ENCODE measurements at places on chromosomes 7 and 10. TPM values are rescaled to one million over a fixed set of nuclear protein-coding genes. Genes with fewer than 3 reads are reported as not detected.

PTPRE gene
- 28.7 TPM for total RNA-seq

PRR15 gene
- total RNA-seq: not detected

DKK1 gene
- total RNA-seq: 2.0 TPM

MKI67 gene
- 13.6 TPM for total RNA-seq

CALHM2 gene
- total RNA-seq: 4.9 TPM

RBM20 gene
- total RNA-seq: 0.91 TPM

ICA1 gene
- 18.3 TPM for total RNA-seq

EPO gene
- total RNA-seq: not detected

GARIN1A gene
- total RNA-seq: 1.9 TPM

TAS2R60 gene
- total RNA-seq: not detected

RPEL1 gene
- not detected for total RNA-seq

PLEKHA8 gene
- 32.5 TPM for total RNA-seq

PAOX gene
- total RNA-seq: 7.1 TPM

SAP25 gene
- total RNA-seq: not detected

SEPTIN7 gene
- total RNA-seq: 269 TPM

SCART1 gene
- 2.5 TPM for total RNA-seq

PITRM1 gene
- 53.3 TPM for total RNA-seq

MEOX2 gene
- total RNA-seq: 0.09 TPM

SMKR1 gene
- total RNA-seq: 2.2 TPM

ZPBP gene
- total RNA-seq: not detected

ZDHHC4 gene
- 39.4 TPM for total RNA-seq

SLC16A12 gene
- 2.4 TPM for total RNA-seq

SPDYE1 gene
- 0.09 TPM for total RNA-seq

MET gene
- total RNA-seq: 1.6 TPM

NFE2L3 gene
- 11.7 TPM for total RNA-seq

FGFBP3 gene
- 23.3 TPM for total RNA-seq

NPSR1 gene
- total RNA-seq: 4.4 TPM

AKR1B15 gene
- not detected for total RNA-seq

SFXN3 gene
- 47.7 TPM for total RNA-seq

LRIT1 gene
- not detected for total RNA-seq

FOXP2 gene
- total RNA-seq: 228 TPM

CCNY gene
- total RNA-seq: 33.6 TPM

ELN gene
- total RNA-seq: 27.0 TPM

TUBAL3 gene
- total RNA-seq: 0.27 TPM

C1QL3 gene
- total RNA-seq: 5.2 TPM

MGAM2 gene
- 0.18 TPM for total RNA-seq

NKX1-2 gene
- total RNA-seq: 0.54 TPM

CALML3 gene
- 0.09 TPM for total RNA-seq

NPY4R2 gene
- total RNA-seq: 1.5 TPM

NCAPG2 gene
- total RNA-seq: 21.2 TPM

APBB1IP gene
- total RNA-seq: 1.6 TPM

MOGAT3 gene
- total RNA-seq: not detected

CYTH3 gene
- 30.1 TPM for total RNA-seq

ANKRD30A gene
- total RNA-seq: not detected

RGR gene
- total RNA-seq: 0.91 TPM

IMPDH1 gene
- total RNA-seq: 38.3 TPM

GHRHR gene
- total RNA-seq: 4.3 TPM

NEUROG3 gene
- total RNA-seq: not detected

OR2A1 gene
- not detected for total RNA-seq

PTPN20 gene
- 16.4 TPM for total RNA-seq

TRIM56 gene
- 3.0 TPM for total RNA-seq

ENO4 gene
- total RNA-seq: 1.3 TPM

GPR15LG gene
- total RNA-seq: 0.36 TPM

SEMA3A gene
- 36.0 TPM for total RNA-seq

INA gene
- total RNA-seq: 160 TPM
